ENCODE measurements at places on chromosomes 1 and 21.

DNA sequence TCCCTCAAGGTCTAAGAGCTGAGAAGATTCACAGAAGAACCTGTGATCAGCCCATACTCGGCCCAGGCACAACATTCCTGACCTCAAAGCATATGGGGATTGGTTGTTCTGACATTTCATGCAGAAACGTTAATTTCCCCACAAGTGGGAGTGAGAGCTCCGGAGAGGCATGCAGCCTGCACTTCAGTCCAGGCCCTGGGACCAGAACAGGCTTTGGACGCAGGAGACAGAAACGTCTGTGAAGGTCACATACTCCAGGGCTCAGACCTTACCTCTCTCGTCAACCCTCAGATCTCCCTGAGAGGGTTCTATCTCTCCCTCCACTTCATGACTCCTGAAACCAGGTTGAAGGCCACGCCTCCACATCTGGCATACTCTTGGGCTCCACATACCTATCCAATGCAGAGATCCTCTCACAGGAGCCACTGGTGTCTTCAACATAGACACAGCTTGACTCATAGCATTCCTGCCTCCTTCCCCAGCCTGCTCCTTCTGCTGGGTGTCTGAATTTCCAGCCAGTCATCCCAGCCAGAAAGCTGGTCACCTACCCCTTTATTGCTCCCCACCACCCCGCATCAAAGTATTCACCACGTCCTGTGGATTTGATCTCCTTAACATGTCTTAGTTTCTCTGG is 149.2 kb downstream of the OMA1 start:
- no peak for DNase-seq

- DNase-seq: peak; percentile 7
These were observed 16.9 kb upstream of the KIAA0040 start for GRCh38 chr1:175209493-175209921.

GRCh38 chr1:165129568-165130164 is 226.8 kb downstream of the LMX1A start:
- peak; percentile 8 for DNase-seq

DNA sequence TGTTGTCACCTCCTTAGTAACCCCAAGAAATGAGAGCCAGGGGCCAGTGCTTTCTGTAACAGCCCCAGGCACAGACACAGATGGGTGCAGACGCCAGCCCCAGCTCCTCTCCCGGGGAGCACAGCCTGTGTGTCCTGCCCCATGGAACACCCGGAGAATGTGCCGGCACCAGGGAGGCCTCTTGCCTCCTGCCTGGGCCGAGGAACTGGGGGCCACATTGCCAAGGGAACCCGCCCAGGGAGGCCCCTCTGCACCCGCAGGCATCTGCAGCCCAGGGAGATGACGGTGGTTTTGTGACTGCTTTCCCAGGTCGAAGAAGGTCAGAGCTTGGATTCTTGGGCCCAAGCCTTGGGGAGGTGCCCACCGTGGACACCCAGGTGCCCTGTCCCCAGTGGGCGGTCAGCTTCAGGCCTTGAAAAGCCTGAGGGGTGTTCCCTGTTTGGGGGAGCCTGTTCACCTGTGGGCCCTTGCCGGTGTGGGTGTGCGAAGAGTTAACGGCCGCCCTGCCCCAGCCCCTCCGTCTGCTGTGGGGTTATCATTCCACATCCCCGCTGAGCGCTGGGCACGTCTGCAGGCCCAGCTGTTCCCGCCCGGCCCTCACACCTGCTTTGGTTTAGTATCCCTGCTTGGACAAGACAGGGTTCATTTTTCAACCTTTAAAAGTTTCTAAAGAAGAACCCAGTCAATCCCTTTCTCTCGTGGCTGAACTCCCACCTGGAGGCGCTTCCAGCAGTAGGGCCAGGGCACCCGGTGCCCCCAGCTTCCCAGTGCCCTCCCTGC is 62.5 kb downstream of the MORN1 start:
- DNase-seq: no peak

- no peak for DNase-seq
These were observed 19.8 kb downstream of the PRKCZ start for GRCh38 chr1:2070016-2070415.

- no peak for DNase-seq
These were observed 9.0 kb upstream of the SLC25A34 start for GRCh38 chr1:15727021-15727420.

DNA sequence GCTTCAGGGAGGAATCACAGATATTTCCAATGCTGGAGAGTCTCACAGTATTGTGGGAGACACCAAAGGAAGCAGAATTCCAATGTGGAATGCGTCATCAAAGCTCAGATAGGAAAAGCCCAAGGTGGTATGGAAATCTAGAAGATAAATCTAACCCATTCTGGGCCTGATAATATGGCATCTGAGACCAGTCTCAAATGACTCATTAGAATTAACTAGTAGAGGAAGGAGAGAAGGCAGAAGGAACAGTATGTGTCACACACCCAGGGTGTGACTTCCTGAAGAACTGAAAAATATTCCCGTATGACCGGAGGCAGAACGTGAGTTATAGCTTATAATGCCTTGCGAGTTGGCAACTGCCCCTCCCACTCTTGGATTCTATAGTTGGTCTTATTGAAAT is 499.2 kb downstream of the PLPP3 start:
- no peak for DNase-seq

DNA sequence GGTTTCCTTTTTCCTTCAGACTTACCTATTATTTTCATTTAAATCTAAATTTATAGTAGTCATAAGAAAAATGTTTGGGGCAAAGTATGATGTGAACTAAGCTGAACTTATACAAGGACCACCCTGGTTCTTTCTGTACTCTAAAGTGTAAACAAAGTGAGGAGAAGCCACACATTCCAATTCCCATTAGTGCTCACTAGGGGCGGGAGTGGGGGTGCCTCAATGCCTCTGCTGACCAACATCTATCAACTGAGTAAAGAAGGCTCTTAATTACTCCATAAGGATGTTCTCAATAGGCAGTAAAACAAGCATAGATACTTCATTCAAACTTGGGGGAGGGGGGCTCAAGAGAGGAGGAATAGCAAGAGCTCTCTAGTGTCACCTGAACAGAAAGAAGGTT is 151.7 kb downstream of the CDC42BPA start:
- DNase-seq: no peak

DNA sequence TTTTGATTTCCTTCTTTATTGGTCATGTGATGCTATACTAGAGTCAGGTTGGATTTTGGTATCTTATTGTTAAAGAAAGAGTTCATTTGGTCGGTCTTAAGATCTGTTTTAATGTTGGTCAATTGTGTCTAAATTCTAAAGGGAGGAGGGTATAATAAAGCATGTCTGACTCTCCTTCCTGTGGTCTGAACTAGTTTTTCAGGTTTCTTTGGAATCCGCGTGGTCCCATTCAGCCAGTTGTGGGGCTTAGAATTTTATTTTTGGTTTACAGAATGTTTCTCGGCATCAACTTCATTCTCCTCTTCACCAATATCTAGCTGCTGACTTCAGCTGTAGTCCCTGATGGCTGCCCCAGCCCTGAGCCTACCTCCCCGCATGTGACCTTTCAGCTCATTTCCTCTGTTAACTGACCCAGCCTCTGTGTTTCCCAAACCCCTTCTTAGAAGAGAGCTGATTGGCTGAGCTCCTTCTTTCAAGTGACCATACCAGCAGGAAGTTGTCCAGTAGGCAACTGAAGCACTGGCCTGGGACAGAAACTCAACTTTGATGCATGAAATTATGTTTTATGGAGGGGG is 8.7 kb upstream of the MYOC start:
- no peak for DNase-seq

DNA sequence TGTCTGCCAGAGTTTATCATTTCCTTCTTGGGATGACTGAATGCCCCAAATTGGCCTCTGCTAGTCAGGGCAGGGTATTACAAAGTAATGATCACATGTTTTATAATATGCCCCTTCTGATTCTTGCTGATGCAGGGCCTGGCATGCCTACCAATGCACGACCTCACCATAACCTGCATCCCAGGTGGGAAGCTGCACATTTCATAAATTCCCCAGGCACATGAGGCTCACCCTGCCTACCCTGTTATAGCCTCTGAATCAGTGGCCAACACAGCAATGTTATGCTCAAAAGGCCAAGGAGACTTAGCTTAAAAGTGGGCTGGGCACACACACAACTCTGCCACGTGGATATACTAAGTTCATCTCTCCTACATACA is 28.0 kb upstream of the XPR1 start:
- DNase-seq: no peak

DNA sequence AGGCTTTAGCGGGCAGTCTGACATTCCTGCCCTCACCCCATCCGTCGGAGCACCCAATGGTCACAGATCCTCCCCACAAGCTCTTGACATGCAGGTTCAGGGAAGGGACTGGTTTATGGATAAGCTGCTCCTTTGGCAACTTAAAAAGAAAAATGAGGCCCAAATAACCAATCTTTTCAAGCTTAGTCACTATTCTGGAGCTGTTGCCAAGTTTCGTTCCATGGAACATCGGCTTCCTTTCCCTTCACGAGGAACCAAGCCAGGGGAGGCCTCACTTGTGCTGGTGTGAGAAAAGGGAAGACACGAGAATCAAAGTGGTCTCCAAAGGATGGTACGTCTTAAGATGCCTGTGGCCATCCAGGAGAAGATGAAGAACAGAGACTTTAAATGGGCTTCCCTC is 46.1 kb upstream of the LPAR3 start:
- DNase-seq: no peak

DNA sequence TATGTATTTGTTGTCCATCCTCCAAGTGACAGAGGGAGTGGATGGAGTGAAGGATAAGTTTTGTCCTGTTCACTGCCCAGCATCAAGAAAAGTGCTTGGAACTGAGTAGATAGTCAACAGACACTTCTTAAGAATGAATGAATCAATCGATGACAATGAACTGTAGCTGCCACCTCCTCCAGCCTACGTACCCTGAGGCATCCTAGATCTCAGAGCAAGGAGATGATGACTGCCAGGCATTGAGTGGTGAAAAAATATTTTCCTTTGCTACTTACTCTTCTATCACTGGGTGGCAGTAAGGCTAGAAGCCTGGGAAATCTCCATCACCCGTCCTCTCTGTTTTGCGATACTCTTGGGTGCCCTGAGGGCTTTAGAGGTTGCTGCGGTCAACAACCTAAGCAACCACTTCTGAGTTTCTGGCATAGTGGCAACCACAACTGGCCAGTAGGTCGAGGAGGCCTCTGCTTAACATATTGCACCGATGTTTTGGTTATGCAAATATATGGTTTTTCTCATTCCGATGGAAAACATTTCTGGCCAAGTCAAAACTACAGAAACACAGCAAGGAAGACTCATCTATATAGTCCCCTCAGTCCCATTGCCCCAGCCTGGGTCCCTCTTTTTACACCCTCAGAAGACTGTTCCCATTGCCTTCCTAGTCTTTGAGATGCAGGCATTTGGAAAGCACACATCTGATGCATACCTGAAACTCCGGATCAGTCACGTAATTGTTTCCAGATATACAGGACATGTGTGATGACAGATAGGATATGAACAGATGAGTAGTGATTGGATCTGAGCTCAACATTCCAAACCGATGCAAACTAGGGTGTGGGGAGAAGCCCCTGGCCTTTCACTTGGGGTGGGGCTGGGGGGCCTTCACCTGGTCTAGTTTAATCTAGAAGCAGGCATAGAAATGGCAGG is 136.8 kb downstream of the RUNX1 start:
- no peak for DNase-seq

DNA sequence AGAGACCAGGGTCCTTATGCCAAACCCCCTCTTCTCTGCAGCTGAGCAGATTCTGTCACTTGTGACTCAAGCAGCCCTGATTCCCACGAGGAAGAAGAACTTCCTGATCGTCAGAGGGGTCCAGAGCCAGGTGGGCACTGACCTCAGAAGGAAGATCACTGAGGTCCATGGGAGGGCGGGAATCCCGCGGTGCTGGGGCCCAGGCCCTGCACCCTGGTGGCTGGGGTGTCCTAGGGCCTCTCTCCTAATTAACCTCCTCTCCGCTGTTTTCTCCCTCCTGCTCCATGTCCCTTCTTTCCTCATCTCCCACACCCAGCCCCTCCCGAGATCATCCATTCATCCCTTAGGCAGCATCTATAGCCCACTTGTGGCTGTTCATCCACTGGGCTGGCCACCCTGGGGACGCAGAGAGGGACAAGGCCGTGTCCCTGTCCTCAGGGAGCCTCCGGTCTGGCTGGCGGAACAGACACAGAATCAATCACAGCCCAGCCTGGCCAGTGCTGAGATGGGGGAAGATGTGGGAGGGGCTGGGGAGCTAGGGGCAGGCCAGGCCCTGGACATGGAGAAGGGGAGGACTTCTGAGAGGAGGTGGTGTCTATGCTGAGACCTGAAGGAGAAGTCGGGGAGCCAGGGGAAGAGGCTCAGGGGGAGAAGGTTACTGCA is 638.3 kb downstream of the MATN1 start:
- no peak for DNase-seq

DNA sequence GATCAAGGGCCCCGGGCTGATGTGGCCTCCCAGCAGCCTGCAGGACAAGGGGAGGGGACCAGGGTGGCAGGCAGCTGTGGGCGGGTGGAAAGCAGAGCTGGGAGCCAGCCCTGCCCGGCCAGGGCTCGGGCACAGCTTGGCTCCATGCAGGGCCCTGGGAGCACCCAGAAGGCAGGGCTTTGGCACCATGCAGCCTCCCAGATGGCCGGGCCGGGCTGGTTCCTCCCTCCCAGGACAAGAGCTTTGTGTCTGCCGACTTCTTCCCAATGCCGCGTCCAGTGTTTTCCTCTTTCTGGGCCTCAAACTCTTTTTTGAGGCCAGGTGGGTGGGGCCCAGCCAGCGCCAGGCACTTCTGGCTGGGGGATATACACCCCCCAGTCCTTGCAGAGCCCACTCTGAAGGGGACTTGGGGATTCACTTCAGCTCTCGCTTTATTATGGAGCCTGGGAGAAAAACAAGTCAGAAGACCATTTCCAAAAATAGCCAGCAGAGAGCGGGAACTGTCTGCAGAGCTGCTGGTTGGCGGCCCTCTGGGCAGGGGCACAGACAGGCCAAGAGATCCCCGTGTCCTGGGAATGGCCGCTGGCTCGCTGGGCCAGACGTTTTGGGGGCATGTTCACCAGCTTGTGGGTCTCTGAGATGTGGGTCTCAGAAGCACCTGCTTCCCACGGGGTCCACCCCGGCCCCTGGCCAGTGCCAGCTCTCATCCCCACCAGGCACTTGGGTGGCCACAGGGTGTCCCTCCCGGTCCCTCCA is 103.8 kb upstream of the ARHGEF16 start:
- DNase-seq: no peak

GRCh38 chr1:8409606-8410005 is 91.7 kb downstream of the SLC45A1 start:
- DNase-seq: no peak

GRCh38 chr1:226487921-226488320 is 60.6 kb upstream of the STUM start:
- DNase-seq: no peak

- DNase-seq: peak; percentile 91
These were observed 154.2 kb downstream of the EIF4G3 start for GRCh38 chr1:21022279-21023040.

DNA sequence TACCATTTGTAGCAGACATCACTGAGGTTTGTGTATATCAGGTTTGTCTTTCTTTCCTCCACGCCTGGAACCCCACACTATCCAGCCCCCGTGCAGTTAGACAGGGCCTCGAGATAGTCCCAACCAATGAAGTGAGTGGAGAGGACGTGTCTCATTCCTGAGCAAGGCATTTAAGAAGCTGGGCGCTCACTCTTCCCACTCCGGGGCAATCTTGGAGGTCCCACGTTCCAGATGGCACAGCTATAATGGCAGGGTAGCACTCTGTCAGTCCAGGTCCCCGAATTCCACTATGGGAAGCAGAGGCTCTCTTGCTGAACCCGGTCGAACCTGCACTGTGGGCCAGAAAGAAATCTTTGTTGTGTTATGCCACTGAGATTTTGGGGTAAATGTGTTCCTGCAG is 57.3 kb upstream of the CSF3R start:
- no peak for DNase-seq
